ENCODE measurements at places on chromosomes 3 and 15.

GRCh38 chr15:21268436-21268940, 171.8 kb downstream of the POTEB3 start:
- DNase-seq: no peak

- no peak for DNase-seq
These were observed 60.8 kb downstream of the RIOX2 start for GRCh38 chr3:97911459-97911858.

- no peak for DNase-seq
These were observed 56.0 kb upstream of the SPPL2A start for GRCh38 chr15:50821476-50821875.

DNA sequence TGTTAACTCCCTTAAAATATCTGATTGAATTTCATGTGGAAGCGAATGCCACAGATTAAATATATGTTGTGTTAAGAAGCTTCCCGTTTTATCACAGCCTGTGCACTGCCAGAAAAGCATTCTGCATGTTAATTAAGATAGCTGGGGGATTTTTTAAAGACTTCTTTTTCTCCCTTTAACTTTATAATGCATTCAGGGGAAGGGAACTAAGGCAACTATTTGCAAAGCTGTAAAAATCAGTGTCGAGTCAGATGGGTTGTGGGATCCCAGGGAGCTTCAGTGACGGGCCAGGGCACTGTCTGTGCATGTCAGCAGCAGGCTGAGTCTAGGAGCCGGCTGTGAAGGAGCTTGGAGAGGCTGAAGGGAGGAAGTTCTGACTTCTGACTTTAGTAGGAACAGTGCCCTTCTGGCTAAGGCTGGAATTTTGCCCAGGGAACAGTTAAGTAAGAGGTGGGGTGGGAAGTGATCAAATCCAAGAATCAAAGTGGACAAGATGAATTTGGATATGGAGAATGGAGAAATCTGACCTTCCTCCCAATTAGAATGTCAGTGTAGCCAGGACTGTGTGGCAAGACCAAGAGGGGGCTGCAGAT, 77.7 kb downstream of the ABHD5 start:
- no peak for DNase-seq

DNA sequence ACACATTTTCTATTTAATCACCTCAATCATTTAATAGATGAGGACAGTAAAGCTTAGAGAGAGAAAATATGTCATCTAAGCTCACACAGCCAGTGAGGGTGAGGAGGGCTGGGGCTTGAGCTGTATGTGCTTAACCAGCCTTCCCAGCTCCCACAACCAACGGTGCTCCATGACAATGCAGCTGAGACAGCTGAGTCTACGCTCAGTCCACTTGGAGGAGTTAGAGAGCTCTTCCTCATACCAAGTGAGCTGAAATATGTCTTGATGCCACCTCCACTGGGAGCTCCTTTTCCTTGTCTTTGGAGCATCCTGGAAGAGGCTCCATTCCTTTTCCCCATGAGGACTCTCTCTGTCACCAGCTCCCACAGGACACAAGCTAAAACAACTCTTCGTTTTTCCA, 9.3 kb downstream of the HOMER2 start:
- no peak for DNase-seq

DNA sequence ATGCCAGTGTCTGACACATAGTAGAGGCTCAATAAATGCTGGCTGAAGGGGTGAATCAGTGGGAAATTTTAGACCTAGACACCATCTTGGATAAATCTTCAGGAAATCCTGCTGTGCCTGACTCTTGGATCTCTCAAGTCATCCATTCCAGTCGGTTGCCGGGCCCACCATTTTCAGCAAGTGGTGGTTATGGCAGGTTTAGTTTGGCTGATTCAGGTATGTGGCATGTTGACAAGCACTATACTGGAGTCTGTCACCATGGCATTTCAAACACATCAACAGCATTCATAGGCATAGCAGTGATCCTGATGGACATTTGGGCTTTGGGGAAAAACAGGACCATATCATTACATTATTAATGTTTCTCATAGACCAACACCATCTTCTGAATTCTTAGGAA, 25.7 kb upstream of the APH1B start:
- no peak for DNase-seq

DNA sequence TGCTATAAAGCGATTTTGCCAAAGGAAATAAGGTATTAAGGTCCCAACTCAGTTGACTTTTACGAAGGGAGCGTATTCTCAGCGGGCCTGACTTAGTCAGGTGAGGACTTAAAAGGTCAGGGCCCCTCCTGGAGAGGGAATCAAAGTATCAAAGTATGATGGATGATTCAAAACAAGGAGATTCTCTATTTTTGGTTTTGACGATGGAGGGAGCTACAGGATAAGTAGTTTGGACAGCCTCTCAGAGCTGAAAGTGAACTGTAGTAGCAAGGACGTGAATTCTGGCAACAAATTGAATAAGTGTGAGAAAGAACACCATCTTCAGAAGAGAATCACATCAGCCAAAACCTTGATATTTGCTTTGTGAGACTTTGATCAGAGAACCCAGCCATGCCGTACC, 1186.5 kb downstream of the SI start:
- no peak for DNase-seq

GRCh38 chr3:50157827-50158529, 2.9 kb downstream of the SEMA3F start:
- DNase-seq: no peak

DNA sequence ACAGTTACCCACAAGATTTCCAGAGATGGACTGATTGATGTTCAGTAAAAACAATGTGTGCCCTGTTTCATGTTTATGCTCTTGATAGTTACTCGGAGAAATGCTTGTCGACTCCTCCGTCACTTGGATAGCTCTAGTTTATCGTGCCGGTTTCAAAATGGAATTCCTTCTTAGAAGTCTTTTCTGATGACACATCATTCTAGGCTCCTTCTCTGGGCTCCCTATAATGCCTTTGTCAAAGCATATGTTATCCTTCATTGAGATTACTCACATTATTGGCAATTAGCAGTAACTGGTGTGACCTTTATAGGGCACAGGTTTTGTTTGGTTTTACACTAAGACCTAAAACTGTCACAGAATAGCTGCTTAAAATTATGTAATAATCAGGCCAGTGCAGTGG, 201.8 kb downstream of the CNTN6 start:
- no peak for DNase-seq

DNA sequence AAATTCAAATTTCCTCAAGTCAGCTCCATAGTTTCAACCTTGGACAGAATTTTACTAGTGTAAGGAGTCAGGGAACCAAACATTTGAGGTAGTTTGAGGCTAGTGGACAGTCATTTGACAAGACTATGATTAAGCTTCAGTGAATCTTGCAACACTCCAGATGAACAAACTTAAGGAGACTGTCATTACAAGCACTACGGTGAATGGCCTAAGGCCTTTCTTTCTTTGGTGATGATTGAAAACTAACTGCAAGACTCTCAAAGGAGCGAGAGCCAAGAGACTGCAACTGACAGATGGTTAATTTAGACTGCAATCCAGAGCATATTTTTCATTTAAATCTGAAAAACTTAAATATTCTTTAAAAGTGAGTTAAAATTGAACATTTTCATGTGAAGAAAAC, 272.3 kb upstream of the NECTIN3 start:
- no peak for DNase-seq

DNA sequence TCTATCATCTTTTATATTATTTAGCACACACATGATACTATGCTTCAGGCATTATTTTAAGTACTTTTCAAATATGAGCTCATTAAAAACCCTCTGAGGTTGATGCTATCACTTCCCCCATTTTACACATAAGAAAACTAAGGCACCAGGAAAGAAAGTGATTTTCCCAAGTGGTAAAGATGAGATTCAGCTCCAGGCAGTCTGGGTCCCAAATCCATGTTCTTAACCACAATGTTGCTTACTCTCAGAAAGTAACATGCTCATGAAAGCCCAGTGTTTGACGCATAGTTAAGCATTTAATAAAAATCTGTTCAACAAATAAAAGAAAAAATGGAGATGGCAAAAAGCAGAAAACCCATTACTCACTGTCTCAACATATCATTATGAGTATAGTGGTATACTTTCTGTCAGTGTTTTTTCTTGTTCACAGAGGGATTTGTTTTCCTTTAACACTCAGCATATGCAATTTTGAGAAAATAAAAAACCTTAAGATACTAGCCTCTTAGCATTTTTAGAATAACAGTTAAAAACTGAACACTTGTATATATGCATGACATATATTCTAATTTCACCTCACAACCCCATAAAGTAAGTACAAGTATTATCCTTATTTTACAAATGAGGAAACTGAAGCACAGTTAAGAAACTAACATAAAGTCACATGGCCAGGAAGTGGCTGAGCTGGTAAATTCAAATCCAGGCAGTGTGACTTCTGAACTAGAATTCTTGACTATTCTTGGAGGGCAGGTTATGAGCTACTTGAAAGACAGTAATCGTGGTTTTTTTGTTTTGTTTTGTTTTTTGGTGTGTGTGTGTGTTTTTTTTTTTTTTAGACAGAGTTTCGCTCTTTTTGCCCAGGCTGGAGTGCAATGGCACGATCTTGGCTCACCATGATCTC, 10.4 kb downstream of the PEAK1 start:
- DNase-seq: no peak

- DNase-seq: no peak
These were observed 20.8 kb upstream of the DUSP7 start for GRCh38 chr3:52076896-52077780.

DNA sequence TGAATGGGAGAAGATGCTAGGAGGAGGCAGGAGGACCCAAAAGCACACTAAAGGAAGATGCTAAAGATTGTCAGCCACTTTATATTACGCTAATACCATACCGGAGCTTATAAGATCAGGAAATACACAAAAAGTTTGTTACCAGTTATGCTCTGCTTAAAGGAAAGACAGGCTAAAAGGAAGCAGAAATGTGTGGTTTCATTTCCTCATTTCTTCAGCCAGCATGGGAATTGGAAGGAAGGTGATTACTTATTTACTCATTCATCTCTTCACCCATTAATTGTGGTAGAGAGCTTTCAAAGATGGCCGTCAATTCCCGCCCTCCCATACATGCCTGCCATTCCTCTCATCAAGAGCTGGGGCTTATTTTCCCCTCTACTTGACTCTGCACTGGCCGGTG, 26.7 kb upstream of the TMEM158 start:
- DNase-seq: no peak

DNA sequence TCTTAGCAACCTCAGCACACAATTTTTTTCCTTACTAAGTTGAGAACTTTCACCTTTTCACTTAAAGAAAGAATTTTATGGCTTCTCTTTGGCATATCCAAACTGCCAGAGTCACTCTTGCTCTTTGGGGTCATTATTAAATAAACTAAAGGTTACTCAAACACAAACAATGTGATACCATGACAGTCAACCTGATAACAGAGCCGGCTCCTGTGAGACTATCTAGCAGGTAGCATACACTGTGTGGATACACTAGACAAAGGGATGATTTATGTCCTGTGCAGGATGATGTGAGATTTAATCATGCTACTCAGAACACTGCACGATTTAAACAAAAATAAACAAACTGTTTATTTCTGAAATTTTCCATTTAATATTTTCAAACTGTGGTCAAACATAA, 35.6 kb downstream of the LRRFIP2 start:
- DNase-seq: no peak

- no peak for DNase-seq
These were observed 1090.2 kb downstream of the FHIT start for GRCh38 chr3:60160822-60161748.

GRCh38 chr15:78977091-78977571, 32.3 kb upstream of the CTSH start:
- DNase-seq: no peak

GRCh38 chr15:73732930-73733329, 20.2 kb downstream of the INSYN1 start:
- no peak for DNase-seq

DNA sequence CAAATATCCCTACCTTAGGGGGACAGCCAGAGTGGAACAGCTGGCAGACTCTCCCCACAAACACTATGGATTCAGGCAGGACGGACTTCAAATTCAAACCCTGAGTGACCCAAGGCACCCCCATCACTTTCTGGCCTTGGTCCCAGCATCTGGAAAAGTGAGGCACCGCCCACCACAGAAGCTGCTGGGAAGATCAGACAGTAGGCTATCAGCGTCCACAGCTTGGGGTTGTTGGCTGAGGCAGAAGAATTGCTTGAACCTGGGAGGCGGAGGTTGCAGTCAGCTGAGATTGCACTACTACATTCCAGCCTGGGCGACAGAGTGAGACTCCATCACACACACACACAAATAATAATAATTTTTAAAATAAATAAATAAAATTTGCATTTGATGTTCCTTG, 8.5 kb downstream of the PFKFB4 start:
- DNase-seq: no peak

- no peak for DNase-seq
These were observed 9.4 kb upstream of the PARP6 start for GRCh38 chr15:72281713-72282112.

DNA sequence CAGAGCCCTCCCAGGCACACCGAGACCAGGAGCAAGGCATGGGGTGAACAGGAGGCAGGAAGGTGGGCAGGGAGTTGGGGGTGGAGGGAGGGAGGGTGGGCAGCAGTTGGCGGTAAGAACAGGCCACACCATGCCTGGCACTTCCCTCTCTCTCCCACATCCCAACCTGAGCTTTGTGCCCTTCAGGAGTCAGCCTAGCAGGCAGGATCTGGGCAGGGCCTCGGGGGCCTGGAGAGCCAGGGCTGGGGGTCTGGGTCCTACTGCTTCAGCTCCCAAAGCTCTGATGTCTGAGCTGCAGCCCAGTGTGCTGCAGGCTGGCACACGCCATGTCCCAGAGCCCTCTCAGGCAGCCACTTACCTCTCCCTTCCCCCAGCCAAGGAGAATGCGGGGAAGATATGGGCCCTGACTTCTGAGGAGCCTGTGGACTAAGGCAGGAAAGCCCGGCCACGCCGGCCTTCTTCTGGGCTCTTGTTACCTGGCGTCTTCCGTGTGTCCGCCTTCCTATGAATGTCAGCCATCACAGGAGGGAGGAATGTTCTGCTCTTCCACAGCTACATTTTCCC, 2.9 kb upstream of the MYL3 start:
- DNase-seq: no peak

- DNase-seq: no peak
These were observed 22.7 kb upstream of the KPNA4 start for GRCh38 chr3:160588023-160588422.

DNA sequence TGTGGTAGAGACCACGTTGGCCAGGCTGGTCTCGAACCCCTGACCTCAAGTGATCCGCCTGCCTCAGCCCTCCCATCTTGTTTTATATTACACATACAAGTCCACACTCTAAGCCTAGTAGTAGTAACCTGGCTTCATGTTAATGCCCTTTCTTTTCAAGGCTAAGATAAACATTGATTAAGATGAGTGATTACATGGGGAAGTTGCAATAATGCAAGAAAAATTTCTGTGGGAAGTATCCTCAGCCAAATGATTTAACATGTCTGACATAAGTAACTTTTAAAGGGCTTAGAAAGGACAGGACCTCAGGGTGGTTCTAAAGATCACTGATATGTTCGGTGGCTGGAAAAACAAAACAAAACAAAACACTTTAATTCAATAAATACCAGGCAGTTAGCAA, 72.1 kb downstream of the SFMBT1 start:
- no peak for DNase-seq
